Stimulated activated CD8-positive, alpha-beta memory T cell treated with anti-CD3 and anti-CD28 coated beads, Interleukin-4, amount 100 ng/mL, for 4 hours (primary cell): ENCODE measurements at places on chromosomes 11 and 22.
A peak's percentile ranks its signal among the peaks of the same experiment; 100 is the strongest.

DNA sequence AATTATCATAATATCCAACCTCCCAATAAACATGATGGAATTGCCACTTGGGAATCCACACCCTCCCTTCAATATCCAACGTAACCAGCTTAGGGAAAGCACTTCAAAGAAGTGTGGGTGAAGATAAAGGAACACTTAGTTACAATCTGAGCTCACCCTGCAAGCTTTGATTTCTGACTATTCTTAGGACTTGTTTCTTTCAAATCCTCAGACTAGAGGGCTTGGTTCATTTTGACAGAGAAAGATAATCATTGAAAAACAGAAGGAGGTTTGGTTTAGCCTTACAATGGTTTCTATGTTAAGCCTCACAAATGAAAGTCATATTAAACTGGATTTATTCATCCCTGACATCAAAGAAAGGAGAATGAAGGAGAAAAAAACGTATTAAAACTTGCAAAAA lies 57.9 kb upstream of the SYT13 start:
- no peak for DNase-seq

GRCh38 chr11:27209562-27210005 lies 153.4 kb downstream of the CCDC34 start:
- no peak for DNase-seq

- peak; percentile 31 for DNase-seq
These were observed 41.4 kb downstream of the DKK3 start for GRCh38 chr11:11966826-11967668.

GRCh38 chr22:50529897-50530579 lies at the start of gene TYMP:
Gene TYMP, minus strand, starts transcription at chr22:50530012. Its CDS starts 303 bp downstream, at chr22:50529709.
- no peak for DNase-seq

DNA sequence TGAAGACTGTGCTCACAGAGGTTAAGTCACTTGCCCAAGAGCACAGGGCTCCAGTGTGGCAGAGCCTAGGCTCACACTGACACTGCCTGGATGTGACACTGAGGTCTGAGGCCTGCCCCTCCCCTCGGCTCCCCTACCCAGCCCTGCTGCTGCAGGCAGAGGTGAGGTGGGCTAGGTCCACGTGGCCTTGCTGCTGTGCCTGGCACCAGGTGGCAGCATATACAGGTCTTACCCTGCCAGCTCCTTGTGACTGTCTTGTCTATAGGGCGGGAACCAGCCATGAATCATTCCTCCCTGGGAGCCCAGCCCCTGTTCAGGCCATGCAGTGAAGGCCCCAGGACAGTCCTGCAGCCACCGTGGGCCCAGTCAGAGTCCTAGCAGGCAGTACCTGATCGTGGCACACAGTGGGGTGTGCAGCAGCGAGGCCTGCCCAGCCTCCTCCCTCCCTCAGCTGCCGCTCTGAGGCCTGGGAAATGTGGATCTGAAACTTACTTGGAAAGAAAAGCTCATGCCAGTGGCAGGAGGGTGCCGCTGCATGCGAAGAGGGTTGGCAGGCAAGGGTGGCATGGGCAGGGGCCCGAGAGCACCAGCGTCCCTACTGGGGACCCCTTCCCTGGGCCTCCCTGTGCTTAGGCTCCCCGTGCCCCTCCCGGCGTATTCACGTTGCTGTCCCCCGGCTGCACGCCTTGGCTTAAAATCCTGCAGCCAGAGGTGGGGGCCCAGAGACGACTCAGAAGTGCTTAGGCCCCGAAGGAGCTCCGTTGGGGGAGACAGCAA lies 1.2 kb upstream of the CERK start:
- peak; percentile 75 for DNase-seq

- peak; percentile 16 for DNase-seq
These were observed 603 bp upstream of the ZFTA start for GRCh38 chr11:63769042-63769713.

- DNase-seq = no peak
These were observed 78.4 kb upstream of the ANO1 start for GRCh38 chr11:69999721-70000120.

- DNase-seq = no peak
These were observed 146.2 kb downstream of the TRIM29 start for GRCh38 chr11:119991669-119992068.

DNA sequence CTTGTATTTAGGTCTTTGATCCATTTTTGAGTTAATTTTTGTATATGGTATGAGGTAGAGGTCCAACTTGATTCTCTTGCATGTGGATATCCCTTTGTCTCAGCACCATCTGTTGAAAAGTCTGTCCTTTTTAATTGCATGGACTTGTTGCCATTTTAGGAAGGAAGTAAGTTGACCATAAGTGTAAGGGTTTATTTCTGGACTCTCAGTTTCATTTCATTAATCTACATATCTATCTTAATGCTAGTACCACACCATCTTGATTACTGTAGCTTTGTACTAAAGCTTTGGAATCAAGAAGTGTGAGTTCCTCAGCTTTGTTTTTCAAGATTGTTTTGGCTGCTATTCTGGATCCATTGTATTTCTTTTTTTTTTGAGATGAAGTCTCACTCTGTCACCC lies 31.4 kb downstream of the CBL start:
- no peak for DNase-seq

DNA sequence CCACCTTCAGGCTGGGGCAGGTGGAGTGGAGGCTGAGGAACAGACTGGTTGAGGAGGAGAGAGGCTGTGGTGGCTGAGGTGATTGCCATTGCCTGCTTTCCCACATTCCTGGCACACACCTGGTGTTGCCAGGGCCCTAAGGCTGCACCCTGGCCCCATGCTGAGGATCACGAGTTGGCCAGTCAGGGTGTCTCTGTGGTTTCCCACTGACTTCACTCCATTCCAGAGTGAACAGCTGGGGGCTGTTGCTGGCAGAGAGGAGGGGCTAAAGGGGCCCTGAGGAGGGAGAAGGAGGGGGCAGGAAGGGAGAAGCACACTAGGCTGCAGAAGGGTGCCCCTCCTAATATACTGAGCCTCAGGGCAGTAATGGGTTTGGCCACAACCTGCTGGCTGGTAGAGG lies 1.8 kb downstream of the TMEM86A start:
- no peak for DNase-seq

DNA sequence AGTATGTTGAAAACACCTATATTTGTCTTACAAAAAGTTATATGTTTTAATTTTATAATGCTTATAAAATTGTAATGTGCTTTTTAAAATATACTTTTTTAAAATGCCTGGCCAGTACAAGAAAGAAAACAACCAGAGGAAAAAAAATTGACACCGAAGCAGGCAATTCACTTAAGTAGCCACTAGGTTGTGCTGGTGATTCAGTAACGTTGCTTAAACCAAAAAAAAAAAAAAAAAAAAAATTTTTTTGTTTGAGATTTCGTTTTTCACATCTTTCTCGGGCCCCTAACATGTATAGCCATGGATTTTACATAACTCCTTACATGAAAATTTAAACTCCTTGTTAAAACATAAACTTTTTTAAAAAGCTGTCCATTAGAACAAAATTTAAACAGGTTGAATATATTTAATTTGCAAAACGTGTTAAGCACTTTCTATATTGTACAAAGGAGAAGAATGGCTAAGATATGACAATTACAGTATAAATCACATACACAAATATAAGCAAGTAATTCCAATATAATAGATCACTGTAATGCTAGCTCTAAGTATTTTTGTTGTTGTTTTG lies 9.2 kb downstream of the OR8B4 start:
- DNase-seq = no peak

- no peak for DNase-seq
These were observed 300.2 kb downstream of the LARGE1 start for GRCh38 chr22:33620085-33620484.

GRCh38 chr11:79253280-79253679 lies 187.6 kb downstream of the TENM4 start:
- no peak for DNase-seq

- no peak for DNase-seq
These were observed 41.2 kb upstream of the PAK1 start for GRCh38 chr11:77515063-77515462.

DNA sequence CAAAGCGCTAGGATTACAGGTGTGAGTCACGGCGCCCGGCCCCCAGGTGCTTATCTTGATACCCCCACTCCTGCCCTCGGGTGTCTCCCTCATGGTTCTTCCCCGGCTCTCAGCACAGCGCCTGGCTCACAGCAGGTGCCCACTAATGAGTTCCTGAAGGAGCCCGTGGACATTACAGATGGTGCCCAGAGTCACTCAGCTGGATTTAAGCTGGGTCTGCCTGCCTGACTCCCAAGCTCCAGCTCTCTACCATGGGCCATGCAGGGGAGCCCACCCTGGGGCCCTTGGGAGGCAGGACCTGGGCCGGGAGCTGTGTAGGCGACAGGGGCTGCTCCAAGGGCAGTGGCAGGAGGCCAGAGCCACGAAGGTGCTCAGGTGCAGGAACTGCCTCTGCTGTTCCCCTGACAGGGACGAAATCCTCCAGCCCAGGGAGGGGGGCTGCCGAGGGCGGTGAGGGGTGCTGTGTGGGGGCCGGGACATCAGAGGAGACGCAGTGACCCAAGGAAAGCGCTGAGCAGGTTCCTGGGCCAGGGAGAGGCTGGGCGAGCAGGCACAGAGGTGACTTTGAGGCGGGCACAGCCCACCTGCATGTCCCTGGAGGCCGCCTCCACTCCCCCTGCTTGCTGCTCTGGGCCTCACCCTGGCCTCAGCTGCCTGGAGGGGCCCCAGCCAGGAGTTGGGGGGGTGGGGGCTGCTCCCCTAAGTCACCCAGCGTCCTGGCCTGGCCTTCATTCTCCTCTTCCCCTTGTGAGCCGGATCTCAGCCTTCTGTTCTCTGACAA lies 14.6 kb upstream of the FLRT1 start:
- DNase-seq = no peak

- DNase-seq = no peak
These were observed 88.6 kb downstream of the PLEKHA7 start for GRCh38 chr11:16925561-16926065.

DNA sequence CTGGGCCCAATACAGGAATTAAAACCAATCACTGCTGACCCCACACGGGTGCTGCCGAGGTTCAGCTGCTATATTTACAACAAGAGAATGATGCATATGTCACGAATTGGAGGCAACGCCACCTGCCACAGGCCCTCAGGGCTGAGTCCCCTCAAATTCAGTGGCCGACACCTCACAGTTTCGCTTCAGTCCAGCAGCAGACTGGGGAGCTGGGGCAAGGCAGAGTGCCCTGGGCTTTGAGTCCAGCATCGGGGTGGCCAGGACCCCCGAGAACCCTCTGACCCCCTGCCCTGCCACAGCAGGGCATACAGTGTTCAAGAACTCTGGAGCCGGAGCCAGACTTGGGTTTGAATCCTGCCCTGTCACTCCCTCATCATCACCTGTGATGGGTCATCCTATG lies 247.2 kb downstream of the CTTN start:
- no peak for DNase-seq

- DNase-seq = no peak
These were observed 71.6 kb downstream of the CELSR1 start for GRCh38 chr22:46465793-46466192.

GRCh38 chr11:59943997-59944714 lies 5.9 kb downstream of the OOSP1 start:
- no peak for DNase-seq

GRCh38 chr11:68338051-68338780 lies 25.8 kb downstream of the LRP5 start:
- no peak for DNase-seq

- no peak for DNase-seq
These were observed at the start of gene UPK3A for GRCh38 chr22:45284705-45285262. Gene UPK3A, plus strand, starts transcription at chr22:45284949. Its CDS starts 65 bp downstream, at chr22:45285014.

DNA sequence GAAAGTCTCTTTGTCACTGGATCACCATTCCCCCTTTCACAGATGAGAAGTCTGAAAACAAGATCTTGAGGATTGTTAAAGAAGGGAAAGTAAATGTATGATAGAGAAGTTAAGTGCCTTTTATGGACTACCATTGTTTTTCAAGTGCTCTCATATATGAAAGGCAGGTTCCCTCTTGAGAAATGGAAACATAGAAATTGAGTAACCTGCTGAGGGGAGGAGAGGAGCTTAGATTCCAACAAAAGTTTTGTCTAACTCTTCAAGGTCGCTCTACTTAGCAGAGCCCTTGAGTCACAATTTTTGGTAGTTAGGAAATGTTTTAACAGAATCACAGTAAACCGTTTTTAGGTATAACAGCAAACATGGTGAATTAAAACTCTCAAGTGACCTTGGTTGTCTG lies 80.1 kb downstream of the SVIP start:
- no peak for DNase-seq

GRCh38 chr22:39414377-39414776 lies 14.8 kb downstream of the TAB1 start:
- no peak for DNase-seq

- DNase-seq = no peak
These were observed 49.1 kb downstream of the JAM3 start for GRCh38 chr11:134118006-134118405.

DNA sequence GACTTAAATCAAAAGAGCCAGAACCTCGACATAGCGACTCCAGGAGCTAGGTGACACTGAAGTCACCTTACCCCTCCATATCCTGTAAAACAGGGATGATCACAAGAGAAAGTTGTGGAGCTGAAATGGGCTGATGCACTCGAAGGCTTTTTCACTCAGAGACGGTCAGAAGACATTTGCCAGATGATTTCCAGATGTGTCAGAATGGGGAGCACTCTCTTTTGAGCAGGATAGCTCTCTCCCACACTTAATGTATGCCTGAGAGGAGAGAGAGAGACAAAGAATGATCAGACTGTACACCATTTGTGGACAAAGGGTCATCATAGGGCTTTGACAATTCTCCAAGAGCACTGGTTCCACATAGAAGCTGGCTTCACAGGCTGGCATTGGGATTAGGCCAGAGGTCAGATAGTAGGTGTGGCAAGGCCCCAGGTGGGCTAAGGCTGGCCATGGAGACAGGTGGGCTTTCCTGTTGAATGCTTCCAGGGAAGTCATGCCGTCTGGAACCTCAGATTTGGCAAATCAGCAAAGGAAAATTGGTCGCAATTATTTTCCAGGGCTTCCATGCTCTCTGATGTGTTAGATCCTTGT lies 42.3 kb upstream of the ETS1 start:
- no peak for DNase-seq

DNA sequence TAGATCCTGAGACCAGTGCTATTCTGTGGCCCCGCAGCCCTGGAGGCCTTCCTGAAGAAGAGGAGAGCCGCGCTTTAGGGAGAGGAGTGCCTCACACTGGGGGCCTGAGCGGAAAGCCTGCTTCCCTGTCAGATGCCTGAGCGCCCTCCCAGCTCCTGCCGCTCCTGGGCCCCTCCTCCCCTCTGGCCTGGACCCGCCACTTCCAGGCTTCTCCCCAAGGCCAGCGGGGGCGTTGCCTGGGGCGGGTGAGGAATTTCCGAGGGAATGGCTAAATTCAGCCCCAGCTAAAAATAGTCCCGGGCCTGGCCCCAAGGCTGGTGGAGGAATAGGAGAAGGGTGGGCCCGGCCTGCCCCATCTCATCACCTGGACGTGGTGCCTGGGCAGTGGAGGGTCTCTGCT lies 15.4 kb downstream of the ARHGEF17 start:
- DNase-seq = no peak

DNA sequence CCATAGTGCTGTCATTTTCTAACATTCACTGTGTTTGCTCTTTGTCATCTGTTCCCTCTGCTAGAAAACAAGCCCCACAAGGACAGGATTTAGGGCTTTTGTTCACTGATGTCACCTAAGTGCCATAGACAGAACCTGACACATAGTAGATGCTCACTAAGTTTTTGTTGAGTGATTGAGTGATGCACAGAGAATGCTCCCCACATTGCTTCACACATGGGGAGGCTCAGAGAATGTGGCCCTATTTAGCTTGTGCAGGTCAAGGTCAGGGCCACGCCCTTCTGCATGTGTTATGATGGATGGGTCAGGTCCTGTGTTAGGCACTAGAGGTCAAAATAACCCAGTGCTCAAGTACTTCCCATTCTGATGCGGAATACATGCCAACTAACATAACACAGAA lies 33.1 kb upstream of the TSKU start:
- DNase-seq = no peak

- no peak for DNase-seq
These were observed 1.6 kb downstream of the NFAM1 start for GRCh38 chr22:42430528-42431125.

GRCh38 chr11:9396752-9397151 lies 12.3 kb downstream of the IPO7 start:
- no peak for DNase-seq
